ENCODE measurements at places on chromosomes 11 and 22. TPM values are rescaled to one million over a fixed set of nuclear protein-coding genes. Genes with fewer than 3 reads are reported as not detected.

ZNF280B gene
- 3.0 TPM for total RNA-seq

DNA sequence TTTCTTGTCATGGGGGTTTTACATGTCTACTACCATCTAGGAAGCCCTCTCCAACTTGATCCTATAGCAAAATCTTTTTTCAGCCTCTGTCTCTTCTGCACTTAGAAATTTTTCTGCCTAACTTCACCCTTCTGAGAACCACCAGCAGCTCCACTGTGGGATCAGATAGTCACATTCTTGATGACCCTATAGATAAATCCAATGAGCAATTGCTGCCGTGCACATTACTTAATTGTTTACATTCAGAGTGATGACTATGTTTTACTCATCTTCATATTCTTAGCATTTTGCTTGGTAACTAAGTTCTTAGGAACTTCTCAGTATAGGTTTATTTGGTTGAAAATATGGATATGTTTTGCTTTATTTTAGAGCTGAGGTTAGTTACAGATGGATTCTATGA lies 12.4 kb upstream of the ETS1 start:
- DNase-seq, result no peak

GRCh38 chr11:34866375-34866774 lies 49.8 kb downstream of the APIP start:
- DNase-seq, result no peak

- no peak for DNase-seq
These were observed 1.1 kb downstream of the CSTF3 start for GRCh38 chr11:33160136-33160535.

CTR9 gene
- total RNA-seq, result 60.8 TPM

LTO1 gene
- 25.0 TPM for total RNA-seq

DNA sequence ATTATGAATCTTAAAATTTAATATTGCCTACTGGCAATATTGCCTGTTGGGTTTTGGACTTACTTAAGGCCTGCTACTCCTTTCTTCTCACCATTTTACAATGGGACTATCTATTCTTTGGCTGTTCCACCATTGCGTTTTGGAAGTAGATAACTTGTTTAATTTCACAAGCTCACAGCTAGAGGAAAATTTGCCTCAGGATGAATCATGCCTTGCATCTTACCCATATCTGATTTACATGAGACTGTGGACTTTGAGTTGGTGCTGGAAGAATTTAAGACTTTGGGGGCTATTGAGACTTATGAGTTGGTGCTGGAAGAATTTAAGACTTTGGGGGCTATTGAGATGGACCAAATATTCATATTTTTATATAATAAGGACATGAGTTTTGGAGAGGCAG lies 662.6 kb downstream of the METTL15 start:
- DNase-seq, result no peak

PKDREJ gene
- not detected for total RNA-seq

GRCh38 chr11:17414317-17414737 lies 25.9 kb upstream of the KCNJ11 start:
- DNase-seq, result no peak

- DNase-seq, result no peak
These were observed 100.6 kb downstream of the CSNK2A3 start for GRCh38 chr11:11252403-11252802.

- no peak for DNase-seq
These were observed 176.2 kb downstream of the BUD13 start for GRCh38 chr11:116596346-116597260.

MYEOV gene
- total RNA-seq, result not detected

CERK gene
- total RNA-seq, result 64.5 TPM

MYRF gene
- 0.93 TPM for total RNA-seq

RNF121 gene
- 57.3 TPM for total RNA-seq

DNA sequence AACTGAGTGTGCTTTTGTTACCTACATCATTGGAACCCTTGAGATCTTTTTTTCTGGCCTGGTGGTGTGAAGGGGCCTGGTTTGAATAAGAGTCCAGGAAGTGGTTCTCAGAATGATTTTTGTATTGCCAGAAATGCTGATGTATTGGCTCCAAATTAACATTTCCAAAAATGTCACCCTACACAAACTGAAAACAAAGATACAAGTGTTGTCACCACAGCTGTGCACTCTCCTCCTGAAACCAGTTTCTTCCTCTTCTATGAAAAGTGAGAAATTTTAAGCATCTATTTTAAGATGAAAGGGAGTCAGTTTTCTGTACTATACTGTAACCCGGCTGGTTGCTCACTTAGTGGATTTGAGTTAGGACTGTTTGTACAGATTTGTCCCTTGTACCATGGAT lies 218.8 kb downstream of the PGR start:
- DNase-seq, result no peak

All from CD8-positive, alpha-beta memory T cell (primary cell).